ENCODE measurements at places on chromosomes 4 and X.

GRCh38 chr4:47486231-47486673 is 1.2 kb downstream of the ATP10D start:
- no peak for DNase-seq

- no peak for DNase-seq
Observed at GRCh38 chr4:801436-802124, 24.3 kb downstream of the CPLX1 start.

DNA sequence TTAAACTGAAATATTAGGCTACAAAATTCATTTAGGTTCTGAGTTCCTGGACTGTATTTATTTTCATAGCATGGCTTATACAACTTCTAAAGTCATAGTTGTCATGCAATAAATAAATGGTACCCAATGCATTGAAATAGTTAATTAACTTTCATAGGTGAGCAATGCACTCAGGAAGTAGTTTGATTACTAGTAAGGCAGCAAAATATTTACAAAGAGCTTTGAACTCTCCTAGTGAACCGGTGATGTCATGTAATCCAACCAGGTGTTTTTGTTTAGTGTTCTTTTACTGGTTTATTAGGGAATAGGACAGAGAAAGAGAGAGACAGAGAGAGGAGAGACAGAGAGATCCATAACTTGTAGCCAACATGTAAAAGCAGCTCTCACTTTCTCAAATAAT is 228.6 kb upstream of the CTSO start:
- no peak for DNase-seq

- no peak for DNase-seq
Observed at GRCh38 chr4:145014365-145014764, 83.6 kb downstream of the ANAPC10 start.
